ENCODE measurements at places on chromosomes 2 and 18. TPM values are rescaled to one million over a fixed set of nuclear protein-coding genes. Genes with fewer than 3 reads are reported as not detected.

CHRNG gene
- not detected for total RNA-seq

ST6GAL2 gene
- total RNA-seq: 0.92 TPM

NEURL3 gene
- total RNA-seq: 0.27 TPM

ZNF892 gene
- total RNA-seq: 3.9 TPM

LDLRAD4 gene
- total RNA-seq: 24.6 TPM

TMEM182 gene
- 3.7 TPM for total RNA-seq

GAL3ST2 gene
- total RNA-seq: not detected

MERTK gene
- 20.7 TPM for total RNA-seq

TEX44 gene
- not detected for total RNA-seq

PLEKHH2 gene
- total RNA-seq: 42.0 TPM

RIT2 gene
- total RNA-seq: not detected

DSG4 gene
- total RNA-seq: not detected

HOXD11 gene
- total RNA-seq: not detected

IL36G gene
- total RNA-seq: not detected

KATNAL2 gene
- total RNA-seq: 3.8 TPM

NYAP2 gene
- total RNA-seq: 1.1 TPM

PLB1 gene
- 5.5 TPM for total RNA-seq

MC2R gene
- not detected for total RNA-seq

TEKT4 gene
- 3.4 TPM for total RNA-seq

SYT4 gene
- total RNA-seq: not detected

TMEM200C gene
- 0.50 TPM for total RNA-seq

PLA2R1 gene
- total RNA-seq: 5.6 TPM

CRYGC gene
- total RNA-seq: not detected

CIB4 gene
- not detected for total RNA-seq

GAREM2 gene
- total RNA-seq: 2.0 TPM

ITGB6 gene
- total RNA-seq: 65.2 TPM

CRYBA2 gene
- not detected for total RNA-seq

PIEZO2 gene
- total RNA-seq: 11.1 TPM

NT5C1B gene
- not detected for total RNA-seq

LAMA3 gene
- 89.1 TPM for total RNA-seq

IL1RL1 gene
- 69.6 TPM for total RNA-seq

MC4R gene
- total RNA-seq: 0.35 TPM

STRN gene
- 31.1 TPM for total RNA-seq

ASTL gene
- total RNA-seq: not detected

GPBAR1 gene
- total RNA-seq: 4.6 TPM

WDFY1 gene
- 45.5 TPM for total RNA-seq

TUBB6 gene
- 92.9 TPM for total RNA-seq

INPP4A gene
- total RNA-seq: 35.6 TPM

RGPD4 gene
- not detected for total RNA-seq

C2orf92 gene
- 15.1 TPM for total RNA-seq

ARL4C gene
- 13.4 TPM for total RNA-seq

CD226 gene
- 5.4 TPM for total RNA-seq

ALPI gene
- not detected for total RNA-seq

POTEI gene
- 0.24 TPM for total RNA-seq

MATN3 gene
- 8.1 TPM for total RNA-seq

EPHA4 gene
- total RNA-seq: 13.8 TPM

TMEM169 gene
- total RNA-seq: 1.2 TPM

Measured in lower lobe of right lung (tissue), 2 donors.